ENCODE measurements at places on chromosomes 16 and 17.
A peak's percentile ranks its signal among the peaks of the same experiment; 100 is the strongest.

DNA sequence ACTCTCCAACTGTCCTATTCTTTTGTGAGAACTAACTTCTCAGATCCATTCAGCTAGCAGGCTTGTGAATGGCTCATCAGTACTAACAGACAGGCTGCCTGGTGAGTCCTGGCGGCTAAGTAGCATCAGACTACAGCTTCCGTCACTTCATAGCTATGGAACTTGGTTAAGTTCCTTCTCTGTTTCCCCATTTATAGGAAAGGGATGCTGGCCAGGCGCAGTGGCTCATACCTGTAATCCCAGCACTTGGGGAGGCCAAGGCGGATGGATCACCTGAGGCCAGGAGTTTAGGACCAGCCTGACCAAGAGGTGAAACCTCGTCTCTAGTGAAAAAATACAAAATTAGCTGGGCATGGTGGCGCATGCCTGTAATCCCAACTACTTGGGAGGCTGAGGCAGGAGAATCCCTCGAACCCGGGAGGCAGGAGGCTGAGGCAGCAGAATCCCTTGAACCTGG lies 49.9 kb upstream of the TANGO6 start:
- no peak for DNase-seq

- no peak for DNase-seq
Observed at GRCh38 chr17:35568561-35568960, 7.9 kb upstream of the SLFN14 start.

- DNase-seq = no peak
Observed at GRCh38 chr16:88773812-88774291, 11.2 kb downstream of the PIEZO1 start.

- DNase-seq = no peak
Observed at GRCh38 chr16:61581417-61582046, 454.7 kb downstream of the CDH8 start.

GRCh38 chr16:11977376-11978041 lies 975 bp downstream of the SNX29 start:
- peak; percentile 88 for DNase-seq

DNA sequence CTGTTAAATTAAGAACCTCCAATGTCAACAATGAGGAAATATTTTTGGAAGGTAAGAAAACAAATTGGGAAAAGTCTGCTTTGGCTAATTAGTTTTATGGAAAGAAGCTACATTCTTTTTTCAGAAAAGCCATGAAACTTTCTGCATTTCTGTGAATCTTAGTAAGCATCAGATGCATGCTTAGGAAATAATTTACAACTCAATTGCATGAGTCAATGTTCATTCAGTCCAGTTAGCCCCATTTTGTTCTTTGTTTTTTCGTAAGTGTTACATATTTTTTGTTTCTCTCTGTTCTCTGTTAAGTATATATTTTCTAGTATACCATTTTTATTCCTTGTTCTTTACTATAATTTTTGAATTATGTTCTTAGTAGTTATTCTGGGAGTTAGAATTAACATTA lies 195.2 kb upstream of the KIF2B start:
- DNase-seq = no peak

DNA sequence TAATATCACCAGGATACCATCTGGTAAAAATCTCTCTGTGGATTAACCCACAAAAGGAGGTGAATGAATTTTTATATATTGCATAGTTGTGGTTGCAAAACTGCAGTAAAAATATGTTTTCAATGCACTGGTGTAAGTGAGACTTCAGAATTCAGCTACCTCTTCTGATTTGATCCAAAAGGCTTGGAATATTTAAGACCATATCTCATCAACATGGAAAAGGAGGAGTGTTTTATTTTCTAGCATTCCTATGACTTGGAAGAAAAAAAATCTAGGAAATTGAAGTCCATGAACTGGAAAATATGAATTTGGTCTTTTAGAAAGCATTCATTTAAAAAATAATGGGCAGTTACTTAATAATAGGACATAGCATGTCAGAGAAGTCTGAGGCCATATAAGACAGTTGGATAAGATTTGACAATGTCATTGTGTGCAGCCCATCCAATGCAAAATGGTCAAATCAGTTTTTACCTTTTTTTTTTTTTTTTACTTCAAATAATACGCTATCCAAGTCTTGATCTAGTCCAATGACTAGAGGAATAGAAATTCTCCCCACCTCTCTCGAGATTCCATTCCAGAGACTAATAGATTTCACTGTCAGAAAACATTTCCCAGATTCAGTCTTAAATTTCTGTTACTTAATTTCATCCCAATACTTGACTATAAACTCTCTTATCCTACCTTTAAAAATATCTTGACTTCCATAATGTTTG lies 364.9 kb upstream of the PMFBP1 start:
- no peak for DNase-seq

- DNase-seq = no peak
Observed at GRCh38 chr16:8721336-8722024, 47.1 kb downstream of the ABAT start.

- DNase-seq = no peak
Observed at GRCh38 chr17:19369846-19370492, 7.4 kb upstream of the B9D1 start.

GRCh38 chr16:86994215-86994614 lies 323.0 kb downstream of the C16orf95 start:
- DNase-seq = no peak

DNA sequence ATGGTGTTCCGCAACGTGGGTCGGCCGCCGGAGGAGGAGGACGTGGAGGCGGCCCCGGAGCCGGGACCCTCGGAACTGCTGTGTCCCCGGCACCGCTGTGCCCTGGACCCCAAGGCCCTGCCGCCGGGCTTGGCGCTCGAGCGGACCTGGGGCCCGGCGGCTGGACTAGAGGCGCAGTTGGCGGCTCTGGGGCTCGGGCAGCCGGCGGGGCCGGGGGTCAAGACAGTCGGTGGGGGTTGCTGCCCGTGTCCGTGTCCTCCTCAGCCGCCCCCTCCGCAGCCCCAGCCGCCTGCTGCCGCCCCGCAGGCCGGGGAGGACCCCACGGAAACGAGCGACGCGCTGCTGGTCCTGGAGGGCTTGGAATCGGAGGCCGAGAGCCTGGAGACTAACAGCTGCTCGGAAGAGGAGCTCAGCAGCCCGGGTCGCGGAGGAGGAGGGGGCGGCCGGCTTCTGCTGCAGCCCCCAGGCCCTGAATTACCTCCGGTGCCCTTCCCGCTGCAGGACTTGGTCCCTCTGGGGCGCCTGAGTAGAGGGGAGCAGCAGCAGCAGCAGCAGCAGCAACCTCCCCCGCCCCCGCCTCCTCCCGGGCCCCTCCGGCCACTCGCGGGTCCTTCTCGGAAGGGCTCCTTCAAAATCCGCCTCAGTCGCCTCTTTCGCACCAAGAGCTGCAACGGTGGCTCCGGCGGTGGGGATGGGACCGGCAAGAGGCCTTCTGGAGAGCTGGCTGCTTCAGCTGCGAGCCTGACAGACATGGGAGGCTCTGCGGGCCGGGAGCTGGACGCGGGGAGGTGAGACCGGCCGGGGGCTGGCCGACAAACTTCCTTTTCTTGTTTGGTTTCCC lies 821 bp downstream of the SOCS7 start:
- no peak for DNase-seq

DNA sequence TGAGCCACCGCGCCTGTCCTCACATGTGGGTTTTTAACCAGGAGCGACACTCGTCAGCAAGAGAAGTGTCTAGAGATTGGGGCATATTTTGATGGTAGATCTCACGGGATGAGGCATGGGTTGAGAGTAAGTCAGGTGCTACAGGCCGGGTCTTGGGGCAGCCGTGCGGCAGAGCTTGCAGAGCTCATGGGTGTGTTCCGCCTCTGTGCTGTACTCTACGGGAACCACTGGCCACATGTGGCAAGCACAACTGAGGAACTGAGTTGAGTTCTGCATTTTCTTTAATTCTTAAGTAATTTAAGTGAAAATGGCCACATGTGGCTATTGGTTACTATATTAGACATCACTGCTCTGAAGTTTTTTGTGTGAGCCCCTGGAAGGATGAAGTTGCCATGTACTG lies 9.6 kb downstream of the CLUAP1 start:
- no peak for DNase-seq

- DNase-seq = no peak
Observed at GRCh38 chr17:70483624-70484023, 314.3 kb downstream of the KCNJ2 start.

DNA sequence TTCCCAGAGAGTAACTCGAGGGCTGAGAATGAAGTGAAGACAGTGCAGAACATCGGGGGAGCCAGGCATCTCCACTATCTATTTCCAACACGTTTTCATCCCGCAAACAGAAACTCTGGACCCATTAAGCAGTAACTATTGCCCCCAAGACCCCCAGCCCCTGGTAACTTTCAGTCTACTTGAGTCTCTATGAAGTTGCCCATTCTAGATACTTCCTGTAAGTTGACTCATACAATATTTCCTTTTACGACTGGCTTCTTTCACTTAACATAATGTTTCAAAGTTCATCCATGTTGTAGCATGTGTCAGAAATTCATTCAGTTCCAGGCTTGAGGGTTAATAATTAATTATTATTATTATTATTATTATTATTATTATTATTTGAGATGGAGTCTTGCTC lies 19.5 kb downstream of the MYO15B start:
- no peak for DNase-seq

DNA sequence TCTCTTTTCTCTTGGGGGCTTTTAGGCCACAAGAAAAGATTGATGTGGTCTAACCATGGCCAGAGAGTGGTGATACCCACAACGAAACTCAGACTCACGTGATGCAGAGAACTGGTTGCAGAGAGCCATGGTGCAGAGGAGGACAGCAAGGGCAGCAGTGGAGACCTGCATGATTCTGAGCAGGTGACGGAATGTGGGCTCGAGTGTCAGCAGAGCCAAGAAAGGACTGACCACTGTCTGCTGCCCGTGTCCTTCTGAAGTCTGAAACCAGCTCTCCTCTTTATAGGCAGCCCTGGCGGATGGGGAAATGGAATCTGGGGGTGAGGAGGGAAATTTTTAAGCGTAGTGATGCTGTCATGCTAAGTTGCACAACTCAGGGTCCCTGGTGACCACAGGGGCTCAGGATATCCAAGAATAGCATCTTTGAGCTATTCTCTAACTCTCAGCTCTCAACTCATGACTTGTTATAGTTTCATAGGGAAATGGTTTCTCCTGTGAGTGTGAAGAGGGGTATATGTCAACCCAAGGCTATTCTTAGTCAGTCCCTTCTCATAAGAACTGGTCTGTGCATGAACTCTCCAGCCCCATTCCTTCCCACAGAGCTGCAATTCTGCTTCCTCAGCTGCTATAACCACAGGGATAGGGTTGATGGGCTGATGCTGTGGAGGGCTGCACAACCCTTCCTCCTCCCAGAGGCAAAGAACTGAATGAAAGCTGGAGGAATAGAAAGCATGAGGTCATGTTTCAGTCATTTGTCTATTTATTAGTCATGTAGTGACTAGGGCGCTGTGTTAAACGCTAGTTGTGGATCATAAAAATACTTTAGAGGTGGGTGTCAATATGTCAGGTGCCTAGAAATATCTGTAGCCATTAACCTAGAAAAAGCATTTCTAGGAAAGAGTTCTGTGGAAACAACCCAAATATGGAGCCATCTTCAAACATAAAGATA lies at the start of gene CCL3:
TSS of gene CCL3 (minus strand) at position 256 of the 949 bp plus-strand sequence. CDS start at position 171, 85 bp downstream.
- no peak for DNase-seq

DNA sequence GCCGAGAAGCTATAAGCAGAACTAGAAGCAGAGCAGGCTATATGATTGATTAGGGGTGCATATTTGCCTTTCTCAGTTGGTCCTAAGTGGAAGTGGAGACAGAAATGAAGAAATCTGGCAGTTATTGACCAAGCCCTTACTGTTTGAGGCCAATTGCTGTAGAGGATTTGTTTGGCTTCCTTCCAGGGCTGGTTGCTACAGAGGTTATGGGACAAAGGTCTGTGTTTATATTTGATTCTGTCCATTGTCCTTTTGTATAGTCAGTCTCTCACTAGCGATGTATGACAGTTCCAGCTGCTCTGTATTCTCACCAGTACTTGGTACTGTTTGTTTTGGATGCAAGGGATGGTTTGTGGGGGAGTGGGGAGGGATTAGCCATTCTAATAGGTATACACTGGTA lies 7.3 kb upstream of the ALOX15 start:
- DNase-seq = no peak

GRCh38 chr16:20383106-20384029 lies 21.2 kb downstream of the PDILT start:
- DNase-seq = no peak

DNA sequence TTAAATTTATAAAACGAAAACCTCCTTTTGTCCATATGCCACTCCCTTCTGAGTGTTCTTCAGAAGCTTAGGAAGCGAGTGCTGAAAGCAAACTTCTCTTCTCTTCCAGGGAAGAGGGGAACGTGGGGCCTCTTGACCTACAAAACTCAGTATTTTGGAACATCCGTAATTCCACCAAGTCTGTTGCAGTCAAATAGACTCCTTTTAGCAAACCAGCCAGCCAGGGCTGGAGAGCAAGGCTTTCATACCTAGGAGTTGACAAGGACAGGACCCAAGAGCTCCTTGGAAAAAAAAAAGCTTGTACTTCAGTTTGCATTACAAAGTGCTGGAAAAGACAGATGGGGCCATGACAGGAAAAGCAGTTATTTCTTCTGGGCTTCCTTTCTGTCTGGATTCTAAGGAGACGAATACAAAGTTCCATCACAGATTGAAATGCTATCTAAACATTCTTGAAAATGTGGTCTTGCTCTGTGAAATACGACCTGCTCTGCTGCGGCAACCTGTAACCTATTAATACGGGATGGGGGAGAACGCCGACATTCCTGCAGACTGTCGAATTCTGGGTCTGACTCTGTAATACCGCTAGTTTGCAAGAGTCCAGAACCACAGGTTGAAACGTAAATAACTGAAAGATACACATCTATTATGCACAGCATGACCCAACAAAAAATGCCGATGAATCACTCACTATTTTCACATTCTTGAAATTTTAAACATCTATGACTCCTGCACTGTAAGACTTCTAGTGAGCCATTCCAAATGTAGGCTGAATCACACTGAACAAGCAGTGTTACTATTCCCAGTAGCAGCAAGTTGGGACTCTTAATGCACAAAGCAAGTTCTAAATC lies 20.6 kb downstream of the VPS53 start:
- no peak for DNase-seq

DNA sequence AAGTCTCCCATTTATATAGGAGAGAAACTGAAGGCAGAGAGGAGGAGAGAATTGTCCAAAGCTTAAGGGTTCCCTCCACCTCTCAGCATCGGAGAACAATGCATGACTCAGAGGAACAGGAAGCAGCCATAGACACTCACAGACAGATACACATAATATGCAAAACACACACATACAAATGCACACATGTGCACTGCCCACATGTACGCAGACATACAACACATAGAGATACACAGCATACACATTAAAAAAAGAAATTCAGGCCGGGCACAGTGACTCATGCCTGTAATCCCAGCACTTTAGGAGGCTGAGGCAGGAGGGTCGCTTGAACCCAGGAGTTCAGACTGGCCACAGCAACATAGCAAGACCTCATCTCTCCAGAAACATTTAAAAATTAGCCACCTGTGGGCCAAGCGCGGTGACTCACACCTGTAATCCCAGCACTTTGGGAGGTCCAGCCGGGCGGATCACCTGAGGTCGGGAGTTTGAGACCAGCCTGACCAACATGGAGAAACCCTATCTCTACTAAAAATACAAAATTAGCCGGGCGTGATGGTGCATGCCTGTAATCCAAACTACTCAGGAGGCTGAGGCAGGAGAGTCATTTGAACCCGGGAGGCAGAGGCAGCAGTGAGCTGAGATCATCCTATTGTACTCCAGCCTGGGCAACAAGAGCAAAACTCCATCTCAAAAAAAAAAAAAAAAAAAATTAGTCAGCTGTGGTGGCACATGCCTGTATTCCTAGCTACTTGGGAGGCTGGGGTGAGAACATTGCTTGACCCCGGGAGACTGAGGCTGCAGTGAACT lies 11.3 kb downstream of the ERAL1 start:
- no peak for DNase-seq
